ENCODE measurements at places on chromosomes 11 and 22.

- no peak for DNase-seq
Observed at GRCh38 chr22:46272762-46273431, 5.1 kb downstream of the TTC38 start.

- DNase-seq, result no peak
Observed at GRCh38 chr22:38049812-38050619, 7.2 kb upstream of the PICK1 start.

DNA sequence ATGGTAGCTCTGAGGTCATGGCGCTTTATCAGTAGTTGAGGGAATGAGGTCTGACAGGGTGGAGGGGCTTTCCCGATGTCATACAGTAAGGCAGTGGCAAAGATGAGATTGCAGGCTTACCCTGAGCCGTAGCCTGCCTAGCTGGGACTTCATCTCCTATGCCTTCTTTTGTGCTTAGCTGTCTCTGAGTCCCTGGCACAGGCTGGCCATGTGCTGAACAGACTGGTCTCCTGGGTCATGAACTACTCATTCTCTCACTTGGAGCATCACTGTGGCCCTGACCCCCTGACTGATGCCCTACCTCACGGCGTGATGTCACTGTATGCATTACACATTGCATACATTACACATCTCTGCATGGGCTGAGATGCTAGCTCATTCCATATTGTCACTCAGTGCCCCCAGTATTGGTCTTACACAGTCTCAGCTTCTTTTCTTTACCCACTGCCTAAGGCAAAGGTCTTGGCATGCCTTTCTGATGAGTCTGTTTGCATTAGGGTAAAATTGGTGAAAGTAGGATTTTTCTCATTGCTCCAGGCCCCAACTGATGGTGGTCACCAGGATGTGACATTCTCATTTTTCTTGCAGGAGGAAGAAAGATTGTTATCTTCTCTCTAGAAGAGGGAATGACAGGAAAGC is 389.4 kb upstream of the CADM1 start:
- no peak for DNase-seq

GRCh38 chr22:20000246-20001081 is 16.2 kb downstream of the ARVCF start:
- DNase-seq, result no peak

DNA sequence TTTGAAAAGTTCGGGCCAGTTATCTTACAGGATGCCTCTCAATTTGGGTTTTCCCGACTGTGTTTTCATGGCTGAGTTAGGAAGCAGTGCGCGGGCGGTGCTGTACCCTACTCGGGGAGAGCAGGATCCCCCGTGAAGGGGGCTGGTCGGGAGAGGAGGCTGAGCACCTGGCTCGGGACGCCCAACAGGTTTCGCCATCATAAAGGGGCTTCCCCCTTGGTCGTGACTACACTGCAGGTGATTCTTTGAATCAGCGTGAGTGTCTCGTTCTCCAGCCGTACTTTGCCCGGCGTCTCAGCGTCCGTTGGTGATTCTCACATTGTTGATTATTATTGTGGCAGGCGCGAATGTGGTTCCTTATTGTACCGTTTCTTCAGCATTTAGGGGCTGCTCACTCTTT is 46.6 kb downstream of the ST14 start:
- DNase-seq, result no peak

- DNase-seq, result no peak
Observed at GRCh38 chr11:92137747-92138146, 86.9 kb upstream of the FAT3 start.

- no peak for DNase-seq
Observed at GRCh38 chr22:38788846-38789245, 5.1 kb downstream of the DNAL4 start.

DNA sequence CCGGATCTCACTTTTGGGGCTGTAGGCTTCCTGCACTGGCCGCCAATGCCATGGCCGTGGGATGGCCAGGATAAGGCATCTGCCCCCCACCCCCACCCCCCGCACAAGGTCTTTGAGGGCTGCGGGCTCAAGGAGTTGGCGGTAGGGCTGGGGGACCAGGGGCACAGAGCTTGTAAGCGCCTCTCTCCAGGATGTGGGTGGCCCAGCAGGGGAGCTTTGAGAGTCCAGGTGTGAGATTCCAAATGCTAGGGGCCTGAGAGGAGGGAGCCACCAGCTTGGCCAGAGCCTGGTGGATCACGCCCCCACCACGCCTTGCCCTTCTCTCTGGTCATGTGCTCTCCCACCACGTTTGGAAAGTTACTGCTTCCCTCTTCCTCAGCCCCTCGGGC is 5.0 kb downstream of the CD81 start:
- no peak for DNase-seq

DNA sequence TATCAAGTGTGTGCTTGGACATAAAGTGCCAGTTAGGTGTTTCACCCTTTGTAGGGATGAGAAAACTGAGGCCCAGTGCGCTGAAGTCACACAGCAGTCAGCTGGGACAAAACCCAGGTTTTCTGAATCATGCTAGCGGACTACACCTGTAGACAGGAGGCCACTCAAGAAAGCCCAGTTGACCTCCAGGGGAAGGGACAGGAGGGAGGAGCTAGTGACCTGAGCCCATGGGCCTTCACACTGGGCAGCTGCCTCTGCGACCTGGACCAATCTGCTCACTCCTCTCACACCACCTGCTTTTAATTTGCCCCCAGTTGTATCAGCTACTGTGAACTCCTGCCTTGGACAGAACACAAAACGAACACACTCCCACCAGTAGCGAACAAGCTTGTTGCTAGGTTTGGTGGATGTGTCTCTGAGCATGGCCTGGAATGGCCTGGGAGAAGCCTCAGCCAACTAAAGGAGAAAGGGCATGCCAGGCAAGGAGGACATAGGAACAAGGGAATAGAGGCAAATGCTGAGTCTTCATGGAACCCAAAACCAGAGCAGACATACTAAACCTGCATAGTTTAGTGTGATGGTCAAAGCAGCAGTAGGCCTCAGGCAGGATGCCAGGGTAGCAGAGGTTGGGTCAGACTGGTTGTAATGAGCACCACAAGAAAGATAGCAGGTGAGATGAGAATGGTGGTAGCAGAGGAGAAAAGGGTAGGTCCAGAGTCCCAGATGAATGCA is 7.2 kb downstream of the LMO1 start:
- DNase-seq, result no peak

GRCh38 chr11:104883342-104883741 is 14.9 kb downstream of the CASP12 start:
- DNase-seq, result no peak

DNA sequence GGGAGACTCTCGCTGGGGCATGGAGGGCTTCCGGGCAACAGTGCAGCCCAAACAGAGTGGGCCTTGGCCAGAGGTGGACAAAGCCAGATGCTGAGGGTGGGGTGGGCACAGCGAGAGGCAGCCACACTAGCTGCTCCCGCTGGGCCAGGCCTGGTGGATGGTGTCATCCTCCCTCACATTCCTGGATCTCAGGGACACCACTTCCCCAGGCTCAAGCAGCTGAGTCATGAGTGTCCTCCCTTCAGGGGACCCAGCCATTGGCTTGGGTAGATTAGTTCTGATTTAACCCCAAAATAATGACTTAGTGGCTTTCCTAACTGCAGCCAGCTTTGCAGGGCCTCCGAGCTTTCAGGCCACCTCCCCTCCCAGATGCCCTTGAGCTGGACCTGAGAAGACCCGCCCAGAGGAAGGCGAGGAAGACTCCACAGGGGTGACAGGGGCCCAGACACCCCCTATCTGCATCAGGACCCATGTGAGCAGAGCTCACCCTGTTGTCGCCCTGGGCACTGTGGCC is 25.9 kb upstream of the WNT7B start:
- no peak for DNase-seq

DNA sequence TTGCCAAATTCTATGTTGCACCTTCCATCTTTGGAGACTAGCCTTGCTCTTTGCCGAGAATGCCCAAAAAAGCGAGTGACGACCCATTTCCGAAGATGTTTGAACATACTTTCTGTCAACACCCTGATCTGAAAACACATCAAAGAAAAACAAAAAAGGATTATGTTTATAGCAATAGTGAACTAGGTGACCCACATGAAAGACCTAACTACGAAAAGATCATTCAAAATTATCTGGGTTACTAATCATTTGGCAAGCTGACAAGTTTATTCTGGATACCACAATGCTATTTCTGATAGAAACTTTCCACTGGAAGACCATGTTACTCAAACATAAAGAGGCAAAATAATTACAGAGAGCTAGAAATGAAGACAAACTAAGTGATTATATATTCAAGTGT is 27.0 kb downstream of the KCNJ1 start:
- no peak for DNase-seq

DNA sequence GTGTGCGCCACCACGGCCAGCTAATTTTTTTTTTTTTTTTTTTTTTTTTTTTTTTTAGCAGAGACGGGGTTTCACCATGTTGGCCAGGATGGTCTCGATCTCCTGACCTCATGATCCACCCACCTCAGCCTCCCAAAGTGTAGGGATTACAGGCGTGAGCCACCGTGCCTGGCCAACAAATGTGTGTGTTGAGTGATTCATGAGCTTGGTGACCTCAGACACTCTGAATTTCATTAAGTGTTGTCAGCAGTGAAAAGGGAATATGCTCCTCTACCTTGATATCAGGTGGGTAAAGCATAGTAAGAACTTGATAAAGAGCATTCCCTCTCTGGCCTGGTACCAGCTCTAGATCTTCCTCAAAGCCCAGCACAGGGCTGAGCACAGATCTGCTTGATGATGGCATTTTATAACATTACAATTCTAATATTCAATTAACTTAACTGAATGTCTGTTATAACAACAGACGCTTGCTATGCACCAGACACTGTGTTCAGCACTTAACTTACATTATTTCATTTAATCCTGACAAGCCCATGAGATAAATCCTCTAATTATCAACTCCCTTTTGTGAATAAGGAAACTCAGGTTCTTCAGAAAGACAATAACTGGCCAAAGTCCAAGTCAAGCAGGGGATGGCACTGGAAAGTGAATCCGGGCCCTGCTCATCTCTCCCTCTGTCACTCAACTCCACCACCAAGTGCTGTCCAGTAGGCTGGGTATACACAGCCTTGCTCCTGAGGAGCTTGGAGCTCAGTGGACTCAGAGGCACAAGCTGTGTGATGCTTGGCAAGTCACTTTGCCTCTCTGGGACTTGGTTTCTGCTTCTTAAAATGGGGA is 13.0 kb downstream of the TBC1D10A start:
- no peak for DNase-seq

GRCh38 chr11:111702623-111703022 is 63.6 kb downstream of the PPP2R1B start:
- no peak for DNase-seq

DNA sequence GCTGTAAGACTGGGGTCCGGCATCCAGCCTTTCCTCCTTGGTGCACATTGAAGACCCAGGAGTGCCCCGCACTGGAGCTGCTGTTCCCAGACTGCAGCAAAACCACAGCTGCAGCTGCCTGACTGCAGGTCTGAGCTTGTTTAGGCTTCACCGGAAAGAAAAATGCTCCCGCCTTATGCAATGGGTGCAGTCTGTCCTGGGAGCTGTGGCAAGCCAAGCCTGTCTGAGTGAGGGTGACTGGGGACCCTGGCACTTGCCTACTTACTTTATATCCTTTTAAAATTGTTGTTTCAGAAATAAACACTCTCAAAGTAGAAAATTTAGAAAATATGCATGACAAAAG is 23.3 kb upstream of the CD44 start:
- no peak for DNase-seq

- no peak for DNase-seq
Observed at GRCh38 chr22:40808018-40808841, 10.9 kb downstream of the SLC25A17 start.

DNA sequence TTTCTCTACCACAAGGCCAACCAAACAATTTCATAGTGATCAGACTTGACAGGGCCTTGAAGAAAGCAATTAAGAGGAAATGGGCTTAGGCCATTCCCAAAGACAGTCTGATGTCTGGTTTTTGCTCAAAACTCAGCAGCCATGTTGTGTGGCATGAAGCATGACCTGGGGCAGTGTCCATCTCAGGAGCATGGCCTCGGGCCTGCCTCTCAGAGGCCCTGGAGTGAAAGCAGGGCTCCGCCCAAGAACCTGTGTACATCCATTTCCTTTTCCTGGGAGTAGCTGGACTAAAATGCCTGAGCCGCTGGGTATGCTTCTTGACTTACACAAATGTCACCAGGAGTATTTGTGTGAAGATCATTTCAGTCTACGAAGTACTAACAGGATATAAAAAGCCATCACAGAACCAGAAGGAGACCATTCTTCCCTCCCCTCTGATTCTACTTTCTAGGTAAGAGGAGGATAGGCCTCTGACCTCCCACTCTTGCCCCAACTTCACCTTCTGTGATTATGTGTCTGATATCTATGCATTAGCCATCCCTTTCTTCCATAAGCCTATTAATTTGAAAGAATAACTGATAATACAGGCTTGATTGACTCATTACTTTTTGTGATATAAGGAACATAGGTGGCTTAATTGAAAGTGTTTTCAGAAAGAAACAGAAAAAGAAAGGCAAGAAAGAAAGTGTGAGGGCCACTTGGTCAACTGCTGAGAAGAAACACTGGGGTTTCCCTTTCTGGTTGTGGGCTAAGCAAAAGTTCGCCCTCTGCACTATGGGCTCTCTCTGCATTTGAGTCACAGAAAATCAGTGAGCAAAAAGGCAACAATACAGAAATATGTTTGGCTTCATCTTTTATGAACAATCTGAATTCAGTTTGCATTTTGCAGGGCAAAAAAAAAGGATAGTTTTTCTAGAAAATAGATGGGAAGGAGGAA is 188.6 kb upstream of the MTMR2 start:
- DNase-seq, result no peak

DNA sequence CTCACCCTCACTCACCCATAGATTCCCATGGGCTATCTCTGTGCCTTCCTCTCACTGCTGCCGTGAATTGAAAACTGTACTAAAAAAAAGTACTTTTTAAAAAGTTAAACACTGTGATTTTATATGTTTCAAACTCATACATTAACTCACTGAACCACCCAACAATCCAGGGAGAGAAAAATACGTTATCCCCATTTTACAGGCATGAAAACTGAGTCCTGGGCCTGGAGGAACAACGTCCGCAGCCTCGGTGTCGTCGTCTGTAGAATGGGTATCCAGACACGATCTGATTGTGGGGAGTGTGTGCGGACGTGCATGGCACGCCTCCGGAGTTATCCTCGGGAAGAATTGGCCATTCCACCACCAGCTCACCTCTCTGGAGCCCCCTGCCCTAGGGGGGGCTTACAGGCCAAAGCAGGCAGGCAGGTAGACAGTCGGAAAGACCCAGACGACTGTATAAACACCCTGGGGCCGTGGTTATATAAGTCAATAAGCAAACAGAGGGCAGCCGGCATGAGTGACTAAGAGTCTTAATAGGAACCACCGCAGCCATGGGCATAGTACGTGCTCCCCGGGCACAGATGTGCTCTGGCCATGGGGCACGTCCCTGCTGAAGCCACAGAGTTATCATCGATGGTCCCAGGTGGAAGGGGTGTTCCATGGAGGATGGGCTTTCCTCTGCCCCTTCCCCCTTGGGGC is 7.1 kb upstream of the PDGFB start:
- DNase-seq, result no peak

- DNase-seq, result no peak
Observed at GRCh38 chr11:96222102-96222501, 120.9 kb downstream of the MAML2 start.

- no peak for DNase-seq
Observed at GRCh38 chr11:19924311-19924710, 211.7 kb downstream of the NAV2 start.

GRCh38 chr11:65126624-65127274 is 4.6 kb downstream of the MRPL49 start:
- DNase-seq, result no peak

All from activated T-cell treated with anti-CD3 and anti-CD28 coated beads for 48 hours (primary cell).